Sciatic nerve (tissue), 2 donors: ENCODE measurements at places on chromosomes 16 and 17.

GRCh38 chr16:30095166-30096078 is 591 bp downstream of the YPEL3 start:
- peak; percentile 74 for DNase-seq

- no peak for DNase-seq
These were observed 219.4 kb downstream of the TANC2 start for GRCh38 chr17:63185420-63185819.

DNA sequence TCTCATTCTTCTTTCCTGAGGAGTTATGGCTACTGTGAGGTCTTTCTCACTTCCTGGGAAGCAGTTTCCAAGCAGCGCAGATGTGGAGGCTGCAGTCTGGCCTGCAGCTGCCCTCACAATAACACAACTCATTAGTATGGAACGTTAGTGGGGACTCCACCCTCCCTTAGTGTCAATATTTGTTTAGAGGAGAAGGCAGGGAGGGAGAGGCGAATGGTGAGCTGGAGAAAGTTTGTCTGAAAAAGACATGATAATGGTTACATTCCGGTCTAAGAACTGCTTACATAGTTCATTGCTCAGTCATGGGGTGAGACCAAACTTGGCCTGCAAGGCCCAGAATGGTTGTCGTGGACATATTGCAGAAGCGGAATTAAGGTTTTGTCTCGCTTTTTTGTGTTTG is 170.2 kb downstream of the HS3ST3B1 start:
- DNase-seq, result no peak

- DNase-seq, result no peak
These were observed 30.9 kb upstream of the SEC14L1 start for GRCh38 chr17:77109764-77110359.

- no peak for DNase-seq
These were observed 3.1 kb downstream of the MRC2 start for GRCh38 chr17:62630365-62631085.

DNA sequence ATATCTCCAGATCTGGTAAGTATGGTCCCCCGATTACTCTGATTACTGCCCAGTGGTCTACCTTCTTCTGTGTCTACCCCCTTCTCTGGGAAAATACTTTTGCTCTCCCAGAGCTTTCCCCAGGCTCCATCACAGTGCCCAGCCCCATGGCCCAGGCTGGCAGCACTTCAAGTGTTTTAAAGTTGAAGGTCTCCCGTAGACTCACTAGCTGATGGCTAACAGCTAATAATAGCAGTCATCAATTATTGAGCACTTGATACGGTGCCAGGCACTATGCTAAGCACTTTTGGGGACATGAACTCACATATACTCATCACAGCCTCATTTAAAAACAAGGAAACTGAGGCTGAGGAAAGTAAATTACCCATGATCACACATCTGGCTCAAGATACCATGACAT is 33.4 kb downstream of the DCUN1D3 start:
- DNase-seq, result no peak

GRCh38 chr17:16329519-16330271 is 23.6 kb downstream of the CENPV start:
- DNase-seq, result no peak

DNA sequence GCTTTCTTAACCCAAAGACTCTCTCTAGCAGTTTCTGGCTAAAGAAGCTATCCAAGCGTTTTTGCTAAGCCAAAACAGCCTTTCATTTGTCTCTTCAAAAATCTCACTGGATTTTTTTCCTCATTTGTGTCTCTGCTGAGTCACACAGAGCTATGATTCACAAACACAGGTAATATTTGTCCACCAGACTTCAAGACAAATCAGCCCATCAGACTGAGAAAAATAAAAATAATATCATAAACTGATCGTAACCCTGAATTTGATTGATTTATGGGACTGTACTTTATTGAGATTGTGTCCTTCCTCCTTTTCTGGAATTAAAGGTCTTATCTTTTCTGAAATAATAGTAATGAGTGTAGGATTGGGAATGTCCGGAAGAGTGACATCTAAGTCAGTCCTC is 25.8 kb downstream of the TRIM16 start:
- no peak for DNase-seq

- DNase-seq, result no peak
These were observed 1.6 kb upstream of the CD300A start for GRCh38 chr17:74464730-74465377.

GRCh38 chr16:10599626-10600025 is 19.2 kb upstream of the EMP2 start:
- DNase-seq, result no peak

GRCh38 chr17:8798176-8798845 is 854 bp downstream of the MFSD6L start:
- DNase-seq, result no peak

DNA sequence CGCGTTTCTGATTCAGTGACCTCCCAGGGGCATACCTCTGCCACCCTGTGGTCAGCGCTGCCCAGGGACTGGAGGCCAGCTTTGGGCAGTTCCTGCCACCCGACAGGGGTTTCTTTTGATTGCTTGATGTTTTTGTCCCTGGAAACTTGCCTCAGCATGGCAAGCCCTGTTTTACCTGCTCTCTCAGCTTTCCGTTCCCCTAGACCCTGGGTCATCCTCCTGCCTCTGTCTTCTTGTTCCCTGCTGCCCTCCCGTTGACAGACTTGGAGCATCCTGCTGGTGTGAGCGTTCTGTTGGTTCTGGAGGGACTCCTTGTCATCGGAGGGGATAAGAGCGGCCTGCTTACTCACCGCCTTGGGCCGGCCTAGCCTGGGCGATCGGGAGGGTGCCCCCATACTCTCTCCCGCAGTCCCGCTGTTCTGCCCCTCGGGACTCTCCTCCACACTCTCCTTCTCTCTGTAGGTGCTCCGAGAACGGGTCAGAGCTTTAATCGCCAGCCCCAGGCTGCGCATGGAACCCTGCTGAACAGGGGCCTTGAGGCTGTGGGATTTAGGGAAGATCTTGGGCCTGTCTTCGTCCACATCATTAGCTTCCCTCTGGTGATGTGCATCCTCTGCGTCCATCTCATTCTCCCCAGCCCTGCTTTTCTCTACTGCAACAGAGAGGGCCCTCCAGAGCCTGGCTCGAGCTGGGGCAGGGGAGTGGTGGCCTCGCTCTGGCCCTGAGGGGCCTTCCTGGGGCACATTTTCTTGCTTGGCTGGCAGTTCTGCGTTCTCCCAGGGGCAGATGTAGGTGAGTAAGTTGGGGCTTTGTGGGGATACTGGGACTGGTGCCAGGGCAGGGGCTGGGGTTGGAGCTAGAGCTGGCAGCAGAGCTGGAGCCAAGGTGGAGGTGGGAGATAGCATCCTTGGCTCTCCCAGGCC is 13.7 kb downstream of the GPR179 start:
- no peak for DNase-seq

GRCh38 chr17:49210158-49211029 is at the start of the genes ABI3 and GNGT2:
TSS of gene ABI3 (plus strand) at chr17:49210707. CDS start at chr17:49210725, 18 bp downstream.
TSS of gene GNGT2 (minus strand) at chr17:49210574. CDS start at chr17:49207422, 3,152 bp downstream.
- no peak for DNase-seq

DNA sequence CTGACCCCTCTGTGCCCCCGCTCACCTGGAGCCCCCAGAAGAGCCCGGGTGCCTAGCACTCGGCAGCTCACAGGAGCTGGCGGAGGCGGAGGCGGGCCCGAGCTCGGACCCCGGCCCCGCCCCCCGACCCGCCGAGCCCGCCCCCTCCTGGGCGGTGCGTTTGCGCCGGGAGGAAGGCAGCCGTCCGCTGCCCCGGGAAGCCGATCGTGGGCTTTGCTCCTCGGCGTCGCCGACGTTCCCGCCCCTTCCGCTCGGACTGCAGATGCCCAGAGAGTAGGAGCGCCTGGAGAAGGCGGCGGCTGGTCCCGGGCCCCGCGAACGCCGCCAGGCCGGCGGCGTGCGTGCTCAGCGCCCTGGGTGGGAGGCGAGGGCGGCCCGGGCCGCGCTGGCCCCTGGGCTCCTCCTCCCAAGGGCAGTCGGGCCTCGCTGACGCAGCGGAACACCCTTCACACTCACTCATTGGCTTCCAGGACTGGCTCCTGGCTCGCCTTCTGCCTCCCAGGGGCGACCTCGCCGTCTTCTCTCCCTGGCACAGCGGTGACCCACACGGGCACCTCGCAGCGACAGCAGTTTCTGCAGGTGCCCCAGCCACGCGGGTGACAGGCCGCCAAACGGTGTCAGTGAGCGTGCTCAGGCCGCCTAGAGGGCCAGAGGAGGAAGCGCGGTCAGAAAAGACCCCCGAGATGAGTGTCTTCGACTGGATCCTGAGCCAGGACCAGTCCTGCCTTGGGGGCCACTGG is at the start of gene PLSCR3:
Gene PLSCR3, minus strand, starts transcription at position 74 of the 740 bp plus-strand sequence. CDS start 415 bp downstream, outside the sequence.
- peak; percentile 93 for DNase-seq

DNA sequence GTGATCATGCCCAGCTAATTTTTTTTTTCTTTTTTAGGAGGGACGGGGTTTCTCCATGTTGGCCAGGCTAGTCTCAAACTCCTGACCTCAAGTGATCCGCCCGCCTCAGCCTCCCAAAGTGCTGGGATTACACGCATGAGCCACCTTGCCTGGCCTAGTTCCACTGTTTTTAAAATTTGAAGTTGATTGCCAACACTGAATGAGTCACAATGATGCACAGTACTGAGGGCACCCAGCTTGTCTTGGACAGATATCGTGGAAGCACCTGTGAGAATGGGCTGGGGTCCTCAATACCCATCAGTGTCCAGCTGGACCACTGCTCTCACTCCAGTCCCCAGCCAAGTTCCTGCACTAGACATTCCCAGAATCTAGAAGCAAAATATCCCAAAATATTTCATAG is 2.5 kb downstream of the KNOP1 start:
- no peak for DNase-seq

- DNase-seq, result no peak
These were observed 23.4 kb upstream of the TNRC6C start for GRCh38 chr17:77935121-77935571.

GRCh38 chr16:63617047-63617989 is 1504.5 kb downstream of the CDH11 start:
- no peak for DNase-seq
